ENCODE measurements at places on chromosomes 7 and 10.

DNA sequence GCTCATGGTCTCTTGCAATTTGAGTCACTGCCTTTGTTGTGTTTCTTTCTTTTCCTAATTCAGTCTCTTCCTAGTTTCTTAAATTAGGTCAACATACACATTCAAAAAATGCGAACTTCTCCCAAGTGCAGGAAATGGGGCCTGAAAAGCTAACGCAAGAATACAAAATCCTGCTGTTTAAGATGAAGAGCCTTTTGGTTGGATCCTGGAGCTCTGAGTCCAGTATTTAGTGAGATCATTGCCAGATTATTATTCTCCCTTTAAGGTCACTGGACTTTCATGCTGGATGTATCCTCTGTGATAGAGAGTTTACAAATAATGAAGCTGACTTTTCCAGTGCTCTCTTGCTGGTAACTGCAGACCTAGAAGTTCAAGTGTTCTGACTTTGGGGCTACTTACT is 401.9 kb upstream of the MKI67 start:
- DNase-seq: no peak

GRCh38 chr10:114987995-114988394 is 50.0 kb downstream of the TRUB1 start:
- no peak for DNase-seq

DNA sequence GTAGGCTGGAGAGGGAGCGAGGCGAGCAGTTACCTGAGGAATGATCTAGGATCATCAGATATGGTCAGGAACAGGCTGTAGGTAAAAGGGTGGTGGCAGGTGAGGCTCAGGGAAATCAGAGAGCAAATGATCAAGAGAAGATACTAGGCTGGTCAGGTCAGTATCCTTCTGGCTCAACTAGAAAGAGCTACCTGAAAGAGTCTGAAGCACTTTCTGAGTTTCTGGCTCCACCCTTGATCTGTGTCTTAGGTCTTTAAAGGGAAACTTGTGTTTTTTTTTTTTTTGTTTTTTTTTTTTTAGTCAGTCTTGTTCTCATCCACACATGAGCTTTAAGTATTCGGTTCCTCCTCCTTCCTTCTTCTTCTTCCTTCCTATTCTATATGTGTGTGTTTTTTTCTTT is 10.5 kb downstream of the ADAM22 start:
- no peak for DNase-seq

GRCh38 chr10:48366261-48366660 is 59.8 kb downstream of the MAPK8 start:
- no peak for DNase-seq

GRCh38 chr7:112073530-112073929 is 132.7 kb downstream of the DOCK4 start:
- no peak for DNase-seq

DNA sequence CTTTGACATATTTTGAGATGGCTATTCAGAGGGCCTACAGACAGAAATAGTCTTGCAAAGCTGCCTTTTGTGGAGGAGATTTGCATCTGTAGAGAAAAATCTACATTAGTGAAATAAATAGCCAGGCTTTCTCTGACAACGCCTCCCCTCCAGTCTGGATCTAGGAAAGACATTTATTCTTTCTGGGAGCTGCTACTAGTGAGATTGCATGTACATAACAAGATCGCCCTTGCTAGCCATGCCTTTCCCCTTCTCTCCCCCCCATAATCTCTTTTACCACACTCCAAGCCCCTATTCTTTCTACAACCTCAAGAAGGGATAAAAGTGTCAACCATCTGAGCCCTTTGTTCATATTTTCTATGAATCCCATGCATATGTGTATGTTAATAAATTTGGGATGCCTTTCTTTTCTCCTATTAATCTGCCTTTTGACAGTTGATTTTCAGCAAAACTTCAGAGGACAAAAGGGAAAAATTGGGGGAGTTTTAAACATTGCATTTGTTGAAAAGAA is 194.2 kb downstream of the SNX13 start:
- no peak for DNase-seq

DNA sequence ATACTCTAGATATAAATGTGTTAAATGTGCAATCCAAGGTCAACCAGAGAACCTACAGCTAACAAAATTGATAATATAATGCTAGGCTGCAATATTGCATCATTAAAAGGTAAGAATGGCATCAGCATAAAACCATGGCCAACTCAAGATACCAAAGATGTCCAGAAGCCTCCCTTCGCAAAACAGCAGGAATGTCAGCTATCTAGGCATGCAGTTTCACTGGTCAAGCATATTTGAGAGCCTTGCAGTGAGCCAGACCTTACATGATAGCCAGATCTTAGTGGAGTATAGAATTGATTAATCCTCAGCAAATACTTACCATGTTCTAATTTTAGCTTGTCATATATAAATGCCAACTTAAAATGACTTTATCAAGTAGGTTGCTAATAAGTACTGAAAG is 138.8 kb downstream of the ZEB1 start:
- no peak for DNase-seq

GRCh38 chr10:48227213-48227612 is 47.3 kb downstream of the FRMPD2 start:
- no peak for DNase-seq

DNA sequence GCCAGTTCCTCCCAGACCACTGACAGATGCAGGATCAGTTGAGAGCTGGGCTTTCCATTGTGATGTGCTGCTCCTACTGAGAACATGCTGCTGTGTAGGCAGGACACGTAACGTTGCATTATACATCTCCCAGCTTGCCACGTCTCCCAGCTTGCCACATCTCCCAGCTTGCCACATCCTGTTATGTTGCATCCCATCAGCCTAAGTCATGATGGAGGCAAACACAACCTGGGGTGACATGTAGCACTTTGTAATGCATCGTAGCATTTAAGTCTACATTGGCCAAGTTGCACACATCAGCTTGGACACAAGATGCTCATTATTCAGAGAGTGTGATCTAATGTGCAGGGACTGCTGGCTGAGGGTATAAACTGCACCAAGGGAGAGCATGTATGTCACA is 73.3 kb upstream of the CHCHD3 start:
- DNase-seq: no peak

GRCh38 chr10:97627731-97628130 is 5.6 kb downstream of the MORN4 start:
- no peak for DNase-seq

- DNase-seq: no peak
These were observed 49.4 kb downstream of the ZNF467 start for GRCh38 chr7:149723795-149724495.

GRCh38 chr7:13286916-13287315 is 599.5 kb downstream of the ARL4A start:
- no peak for DNase-seq

GRCh38 chr7:39453743-39454355 is 112.4 kb upstream of the YAE1 start:
- DNase-seq: peak; percentile 21

DNA sequence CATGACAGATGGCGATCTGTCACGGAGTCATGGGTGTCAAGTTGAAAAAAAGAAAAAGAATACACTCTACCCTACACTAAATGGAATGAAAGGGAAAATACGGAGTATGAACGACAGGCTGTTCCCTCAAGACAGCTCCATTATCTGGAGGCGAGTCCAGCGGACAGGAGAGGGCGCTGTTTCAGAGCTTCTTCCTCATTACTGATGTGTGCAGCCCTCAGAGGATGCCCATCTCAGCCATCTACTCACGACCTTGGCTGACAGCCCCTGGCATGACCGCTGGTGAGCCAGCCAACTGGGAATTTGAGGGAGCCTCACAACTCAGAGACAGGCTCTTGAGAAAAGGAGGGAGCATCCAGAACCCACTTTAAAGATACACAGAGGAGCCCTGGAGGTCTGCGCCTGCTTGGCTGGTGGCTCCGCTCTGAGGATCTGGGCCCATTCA is 49.6 kb upstream of the SMNDC1 start:
- peak; percentile 80 for DNase-seq

GRCh38 chr7:125661006-125661405 is 731.4 kb upstream of the POT1 start:
- DNase-seq: no peak

DNA sequence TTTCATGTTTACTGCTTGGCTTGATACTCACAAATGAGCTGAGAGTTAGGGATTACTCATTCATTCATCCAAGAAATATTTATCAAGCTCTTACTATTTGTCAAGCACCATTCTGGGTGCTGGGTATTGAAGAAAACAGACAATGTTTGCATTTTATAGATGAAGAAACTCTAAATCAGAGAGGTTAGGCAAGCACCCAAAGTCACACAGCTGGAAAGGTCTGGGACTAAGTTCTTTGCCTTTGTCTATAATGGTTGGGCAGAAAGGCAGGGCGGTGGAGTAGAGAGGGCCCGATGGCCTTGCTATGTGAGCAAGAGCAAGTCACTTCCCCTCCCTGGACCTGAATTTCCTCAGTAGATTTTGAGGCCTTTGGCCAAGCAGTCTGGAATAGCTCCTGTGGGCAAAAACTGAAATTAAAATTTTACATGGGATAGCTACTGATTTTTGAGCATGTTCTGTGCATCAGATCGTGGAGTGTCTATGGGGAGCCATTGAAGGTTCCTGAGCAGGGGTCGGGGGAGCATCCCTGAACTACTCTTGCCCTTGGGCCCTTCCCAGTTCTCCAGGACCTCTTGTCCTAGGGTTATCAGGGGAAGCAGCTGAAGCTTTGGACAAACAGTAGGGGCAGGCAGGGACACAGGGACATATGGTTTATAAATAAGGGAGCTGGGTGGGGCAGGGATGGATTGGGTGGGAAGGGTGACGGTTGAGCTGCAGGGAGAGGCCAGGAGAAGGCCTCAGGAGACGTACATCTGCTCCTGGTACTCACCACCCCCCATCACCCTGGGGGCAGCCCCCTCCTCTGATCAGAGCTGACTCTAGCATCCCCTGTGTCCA is 23.3 kb downstream of the AQP1 start:
- no peak for DNase-seq

DNA sequence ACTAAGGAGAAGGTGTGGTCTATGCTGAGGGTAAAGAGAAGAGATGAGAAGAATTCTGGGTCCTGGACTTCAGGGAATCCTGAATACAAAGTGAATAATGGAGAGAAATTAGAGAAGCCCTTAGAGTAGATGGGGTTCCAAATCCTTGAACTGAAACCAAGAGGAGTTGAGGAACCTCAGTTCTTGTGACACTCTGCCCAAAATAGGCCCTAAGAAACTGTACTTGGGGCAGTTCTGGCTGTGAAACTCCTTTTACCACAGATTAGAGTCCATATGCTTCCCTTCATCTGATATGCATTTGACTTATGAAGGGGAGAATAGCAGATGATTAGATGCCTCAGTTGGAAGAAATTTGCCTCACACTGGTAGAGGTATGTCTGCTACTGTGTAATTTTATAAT is 19.0 kb downstream of the TES start:
- DNase-seq: no peak

GRCh38 chr7:32143301-32143700 is 73.1 kb upstream of the PDE1C start:
- no peak for DNase-seq

DNA sequence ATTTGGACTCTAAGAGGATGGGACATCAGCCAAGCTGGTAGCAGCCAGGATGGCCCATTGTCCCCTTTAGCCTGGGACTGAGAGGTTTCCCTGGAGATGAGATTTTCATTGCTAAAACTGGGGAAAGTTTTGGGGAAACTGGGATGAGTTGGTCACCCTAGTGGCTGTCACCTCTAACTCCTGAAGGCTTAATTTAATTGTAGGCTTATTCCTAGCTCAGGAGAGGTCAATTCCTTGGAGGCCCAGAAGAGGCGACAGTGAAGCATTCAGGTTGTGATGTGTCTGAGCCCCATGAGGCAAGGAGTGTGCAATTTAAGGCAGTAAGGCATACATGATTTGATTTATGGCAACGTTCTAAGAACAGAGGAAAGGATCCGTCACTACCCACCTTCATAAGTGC is 24.9 kb upstream of the JAZF1 start:
- no peak for DNase-seq

- DNase-seq: peak; percentile 40
These were observed 106.4 kb downstream of the ZRANB1 start for GRCh38 chr10:125048094-125048864.

- peak; percentile 57 for DNase-seq
These were observed 45.6 kb upstream of the SUN1 start for GRCh38 chr7:786472-787255.

- no peak for DNase-seq
These were observed 35.0 kb downstream of the KIF11 start for GRCh38 chr10:92627845-92628480.

DNA sequence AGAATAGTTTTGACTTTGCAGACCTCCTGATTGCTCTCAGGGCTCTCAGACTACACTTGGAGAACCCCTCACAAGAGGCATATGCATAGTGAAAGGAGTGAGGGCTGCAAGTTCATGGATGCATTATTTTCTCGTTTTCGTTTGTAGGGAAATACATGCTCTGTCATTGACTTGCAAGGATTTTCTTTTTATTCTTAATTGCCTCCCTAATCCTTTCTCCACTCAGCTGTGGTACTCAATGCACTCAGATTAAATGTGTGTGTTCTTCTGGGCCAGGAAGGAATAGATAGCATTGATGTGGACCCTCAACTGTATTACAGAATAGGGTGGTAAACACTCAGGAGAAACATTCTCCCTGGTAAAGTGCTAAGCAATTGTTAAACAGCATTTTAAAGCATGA is 188.7 kb downstream of the CACNB2 start:
- no peak for DNase-seq

DNA sequence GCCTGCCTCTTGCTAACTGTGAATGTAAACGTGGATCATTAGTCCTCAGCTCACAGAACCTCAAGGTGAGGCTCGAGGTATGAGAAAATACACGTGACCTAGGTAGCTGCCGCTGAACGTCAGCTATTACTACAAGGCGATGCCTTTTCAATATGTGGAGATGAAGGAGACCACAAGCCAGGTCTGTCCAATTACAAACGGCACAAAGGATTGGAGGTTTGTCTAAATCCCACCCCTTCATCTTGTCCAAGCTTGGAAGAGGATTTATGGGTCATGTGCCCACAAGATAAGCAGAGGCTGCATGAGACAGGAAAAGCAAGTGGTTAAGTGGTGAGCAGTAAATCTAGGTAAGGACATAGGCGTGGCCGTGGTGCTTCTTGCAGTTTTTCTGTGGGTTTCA is 3.4 kb downstream of the H2BK1 start:
- DNase-seq: peak; percentile 48

- no peak for DNase-seq
These were observed 857 bp downstream of the INTS15 start for GRCh38 chr7:6590645-6591110.

DNA sequence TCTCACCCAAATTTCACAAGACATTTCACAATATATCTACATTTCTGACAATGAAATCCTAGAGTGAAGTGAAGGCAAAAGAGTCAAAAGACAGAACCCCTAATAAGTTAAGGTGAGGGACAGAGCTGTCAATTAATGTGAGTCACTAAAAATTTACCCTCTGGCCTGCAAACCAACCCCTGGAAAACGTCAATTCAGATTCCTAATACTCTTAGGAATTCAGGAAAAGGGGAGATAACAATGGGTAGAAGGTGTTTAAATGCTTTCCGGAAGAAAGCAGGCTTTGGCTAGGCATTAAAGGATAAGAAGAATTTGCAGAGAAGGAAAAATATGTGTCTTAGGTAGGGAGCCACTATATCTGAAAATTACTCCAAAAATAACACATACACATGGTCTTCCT is 299.6 kb downstream of the INHBA start:
- no peak for DNase-seq
